Stimulated activated CD4-positive, alpha-beta T cell treated with anti-CD3 and anti-CD28 coated beads, Interleukin-4, amount 100 ng/mL, for 4 hours (primary cell): ENCODE measurements at places on chromosomes 13 and 19.

DNA sequence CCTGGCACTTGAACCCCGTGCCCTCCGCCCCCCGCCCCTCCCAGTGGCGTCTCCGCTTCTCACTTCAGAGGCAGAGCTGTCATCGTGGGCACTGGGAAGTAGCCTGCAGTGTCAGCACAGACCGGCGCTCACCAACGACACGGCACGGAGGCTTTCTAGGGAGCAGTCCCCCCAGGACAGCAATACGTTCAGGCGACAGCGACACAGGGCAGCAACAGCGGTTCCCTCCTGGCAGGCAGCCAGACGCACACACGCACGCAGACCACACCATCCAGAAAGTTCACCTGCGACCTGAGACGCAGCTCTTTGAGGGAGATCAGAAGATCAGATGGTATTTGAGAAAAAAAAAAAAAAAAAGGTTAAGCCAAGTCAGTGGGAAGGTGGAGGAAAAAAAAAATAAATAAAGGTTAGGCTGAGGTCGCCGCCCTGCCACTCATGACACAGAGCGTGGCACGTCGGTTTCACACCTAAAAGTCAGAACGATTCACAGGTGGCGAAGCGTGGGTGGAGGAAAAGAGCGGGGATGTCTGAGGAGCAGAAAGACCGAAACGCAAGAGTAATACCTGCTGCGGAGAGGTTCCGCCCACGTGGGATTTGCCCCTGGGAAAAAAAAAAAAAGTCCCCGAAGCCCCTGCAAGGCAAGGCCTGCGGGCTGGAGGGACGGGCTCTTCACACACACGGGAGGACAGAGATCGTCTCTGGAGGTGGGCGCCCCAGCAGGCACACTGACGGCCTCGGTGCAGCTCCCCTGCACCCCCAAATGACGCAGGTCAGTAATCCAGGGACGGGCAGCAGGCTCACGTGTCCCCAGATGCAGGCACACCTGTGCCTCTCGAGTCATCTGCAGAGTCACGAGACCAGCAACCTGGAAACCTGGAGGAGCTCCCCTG is 94.5 kb downstream of the GNG7 start:
- DNase-seq, result peak; percentile 96

GRCh38 chr19:58571575-58571947 is 1.6 kb downstream of the MZF1 start:
- no peak for DNase-seq

GRCh38 chr13:22127277-22128164 is 456.6 kb downstream of the FGF9 start:
- DNase-seq, result no peak

DNA sequence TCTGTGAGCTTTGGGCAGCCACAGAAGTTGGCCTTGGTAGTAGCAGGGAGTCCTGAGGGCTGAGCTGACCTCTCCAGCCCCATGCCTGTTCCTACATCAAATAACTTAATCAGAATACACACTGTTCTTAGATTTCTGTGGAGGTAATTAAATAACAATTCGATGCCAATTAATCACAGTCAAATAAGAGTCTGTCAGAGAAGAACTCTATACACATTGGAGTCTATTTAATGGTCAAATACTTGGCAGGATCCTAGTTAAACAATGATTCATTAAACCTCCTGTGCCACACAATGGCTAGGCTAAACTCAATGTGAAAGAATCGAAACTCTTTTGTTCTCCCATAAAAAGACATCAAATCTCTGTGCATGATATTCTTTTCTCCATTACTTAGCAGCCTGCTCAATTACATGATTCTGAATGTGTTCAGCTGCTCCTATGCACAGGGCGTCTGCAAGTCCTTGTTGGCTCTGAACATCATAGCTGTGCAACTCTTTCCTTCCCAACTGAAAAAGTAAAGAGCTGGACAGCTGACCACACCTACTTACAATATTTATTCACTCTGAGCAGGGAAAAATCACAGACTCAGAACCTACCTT is 173.1 kb downstream of the ABCC4 start:
- no peak for DNase-seq

DNA sequence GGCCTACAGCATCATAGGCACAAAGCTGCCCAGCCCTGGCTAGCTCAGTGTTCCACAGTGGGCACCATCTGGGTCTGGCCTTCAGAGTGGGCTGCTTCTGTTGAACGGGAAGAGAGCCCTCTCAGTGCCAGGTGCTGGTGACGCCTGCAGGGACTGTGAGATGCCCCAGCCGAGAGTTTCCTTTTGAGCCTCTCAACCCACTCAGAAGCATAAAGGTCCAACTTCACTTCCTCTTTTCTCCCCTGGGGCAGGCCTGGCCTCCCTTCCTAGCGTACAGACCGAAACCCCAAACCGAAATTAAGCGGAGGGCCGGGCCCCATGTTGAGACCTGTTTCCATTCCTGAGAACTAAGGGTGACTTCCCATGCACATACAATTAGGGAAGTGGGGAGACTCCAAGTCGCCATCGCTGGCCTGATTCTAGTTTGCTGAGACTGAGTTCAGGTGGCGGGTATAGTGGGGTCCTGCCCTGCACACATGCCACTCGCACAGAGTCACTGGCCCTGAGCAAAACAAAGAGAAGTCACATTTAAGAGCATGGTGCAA is 6.9 kb downstream of the RAB8A start:
- DNase-seq, result no peak

DNA sequence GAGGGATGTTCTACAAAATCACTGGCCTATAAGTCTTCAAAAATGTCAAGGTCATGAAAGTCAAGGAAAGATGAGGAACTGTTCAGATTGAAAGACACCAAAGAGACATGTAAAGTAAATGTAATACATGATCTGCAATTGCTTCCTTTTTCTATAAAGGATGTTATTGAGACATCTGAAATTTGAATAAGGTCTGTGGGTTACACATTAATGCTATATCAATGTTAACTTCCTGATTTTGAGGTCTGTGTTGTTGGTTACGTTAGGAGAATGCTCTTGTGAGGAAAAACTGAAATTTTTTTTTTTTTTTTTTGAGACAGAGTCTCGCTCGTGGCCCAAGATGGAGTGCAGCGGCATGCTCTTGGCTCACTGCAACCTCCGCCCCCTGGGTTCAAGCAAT is 197.4 kb downstream of the RGCC start:
- DNase-seq, result no peak

- DNase-seq, result no peak
Measured at GRCh38 chr19:46606019-46606418, 4.9 kb downstream of the CALM3 start.

GRCh38 chr13:35014606-35015213 is 72.6 kb downstream of the NBEA start:
- no peak for DNase-seq

- DNase-seq, result no peak
Measured at GRCh38 chr19:4089400-4089908, 22.8 kb upstream of the ZBTB7A start.

DNA sequence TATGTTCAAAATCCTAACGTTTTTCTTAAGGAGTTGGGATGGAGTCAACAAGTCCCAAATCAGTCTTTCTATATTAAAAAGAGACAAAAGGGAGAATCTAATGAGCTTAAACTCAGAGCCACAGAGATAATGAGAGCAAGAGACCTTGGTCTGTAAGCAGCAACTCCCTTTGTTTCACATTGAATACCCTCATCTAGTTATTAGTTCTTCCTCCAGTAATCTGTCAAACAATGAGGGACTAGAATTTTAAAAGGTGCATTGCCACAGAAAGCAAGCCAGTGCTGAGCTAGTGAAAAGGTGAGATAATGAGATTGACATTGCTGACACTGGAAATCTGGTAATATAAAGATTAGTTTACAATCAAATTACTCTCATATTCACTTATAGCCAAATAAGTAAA is 718.6 kb downstream of the DACH1 start:
- DNase-seq, result no peak

DNA sequence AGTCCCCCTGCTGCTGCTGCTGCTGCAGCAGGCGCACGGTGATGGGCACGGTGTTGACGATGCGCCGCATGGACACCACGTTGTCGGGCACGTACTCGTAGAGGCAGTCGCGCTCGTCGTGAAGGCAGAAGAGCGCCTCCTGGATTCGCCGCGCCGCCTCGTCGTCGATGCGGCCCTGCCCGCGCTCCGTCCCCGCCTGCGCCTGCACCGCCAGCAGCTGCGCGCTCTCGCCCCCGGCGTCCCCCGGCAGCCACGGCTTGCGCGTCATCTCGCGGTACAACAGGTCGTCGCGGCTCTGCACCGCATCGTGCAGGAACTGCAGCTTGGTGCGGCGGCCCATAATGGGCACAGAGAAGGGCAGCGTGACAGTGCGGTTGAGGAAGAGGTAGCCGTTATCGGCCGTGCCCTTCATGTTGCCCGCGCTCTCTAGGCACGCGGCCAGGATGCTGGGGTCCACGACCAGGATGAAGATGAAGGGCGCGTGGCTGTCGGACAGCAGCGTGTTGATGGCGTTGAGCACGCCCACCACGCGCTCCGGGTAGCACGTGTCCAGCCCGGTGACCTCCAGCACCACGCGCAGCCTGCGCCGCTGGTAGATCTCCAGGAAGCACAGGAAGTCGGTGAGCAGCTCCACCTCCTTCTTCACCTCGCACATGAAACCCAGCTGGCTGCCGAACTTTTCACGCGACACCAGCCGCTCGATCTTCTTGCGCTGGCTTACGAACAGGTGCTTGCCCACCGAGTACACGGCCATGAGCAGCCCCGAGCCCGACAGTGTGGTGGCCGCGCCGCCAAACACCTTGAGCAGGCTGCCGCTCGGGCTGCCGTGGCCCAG is 8.1 kb downstream of the NKPD1 start:
- DNase-seq, result peak; percentile 34

DNA sequence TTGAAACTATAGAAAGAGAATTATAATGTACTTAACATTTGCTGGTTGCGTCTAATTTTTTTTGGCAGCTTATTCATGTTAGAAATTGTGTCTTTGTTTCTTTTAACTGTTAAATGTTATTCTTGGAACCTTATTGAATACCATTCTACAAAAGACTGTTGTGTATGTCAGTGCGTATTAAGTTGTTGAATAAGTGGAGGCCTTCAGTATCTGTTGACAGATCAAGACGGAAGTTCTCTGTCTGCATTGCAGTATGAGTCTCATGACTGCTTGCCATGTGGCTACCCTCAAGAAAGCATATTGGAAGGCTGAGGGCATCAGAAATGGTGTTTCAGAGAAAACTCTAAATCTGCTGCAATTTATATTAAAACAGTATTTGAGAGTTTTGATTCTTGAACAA is 8.5 kb downstream of the UBA2 start:
- no peak for DNase-seq

DNA sequence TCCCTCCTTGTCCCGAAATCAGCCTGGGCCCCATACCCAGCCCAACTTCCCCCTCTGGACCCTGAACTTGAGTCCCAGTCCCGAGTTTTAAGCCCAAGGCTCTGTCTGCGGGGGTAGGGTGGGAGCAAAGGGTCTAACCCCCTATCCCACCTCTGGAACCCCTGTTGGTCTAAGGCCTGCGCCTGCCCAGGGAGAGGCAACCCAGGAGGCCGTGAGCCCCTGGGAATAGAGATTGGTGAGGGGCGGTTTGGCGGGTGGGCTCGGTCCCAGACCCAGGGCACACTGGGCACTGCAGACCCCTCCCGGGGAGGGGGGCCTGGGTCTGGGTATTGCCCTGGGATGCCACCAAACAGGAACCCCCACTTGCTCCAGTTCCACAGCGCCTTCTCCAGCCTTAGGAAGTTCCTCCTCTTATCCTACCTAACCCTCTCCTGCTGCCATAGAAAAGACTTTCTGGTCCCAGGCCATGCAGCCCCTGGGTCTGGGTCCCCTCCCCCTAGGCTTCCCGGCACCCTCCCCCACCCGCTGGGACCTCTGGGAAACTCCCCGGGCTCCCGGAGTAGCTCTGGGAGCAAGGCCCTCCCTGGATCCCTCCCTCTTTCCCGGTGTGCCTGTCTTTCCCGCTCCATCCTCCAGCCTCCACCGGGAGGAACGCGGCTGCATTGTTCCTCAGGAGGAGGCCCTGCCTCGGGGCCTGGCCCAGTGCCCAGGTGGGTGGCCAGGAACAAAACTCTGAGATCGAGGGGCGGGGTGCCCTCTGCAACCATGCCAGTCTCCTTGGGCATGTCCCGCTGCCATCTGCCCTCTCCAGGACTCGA is 33.6 kb upstream of the NANOS3 start:
- DNase-seq, result no peak

GRCh38 chr19:39995794-39996193 is 1.1 kb upstream of the ZNF546 start:
- DNase-seq, result no peak

- DNase-seq, result no peak
Measured at GRCh38 chr13:99050983-99051488, 73.2 kb upstream of the DOCK9 start.

- no peak for DNase-seq
Measured at GRCh38 chr19:10769533-10770491, 51.9 kb downstream of the DNM2 start.

GRCh38 chr13:30337061-30337610 is 29.8 kb upstream of the KATNAL1 start:
- DNase-seq, result no peak

- no peak for DNase-seq
Measured at GRCh38 chr19:28519952-28520861, 692.7 kb downstream of the UQCRFS1 start.

DNA sequence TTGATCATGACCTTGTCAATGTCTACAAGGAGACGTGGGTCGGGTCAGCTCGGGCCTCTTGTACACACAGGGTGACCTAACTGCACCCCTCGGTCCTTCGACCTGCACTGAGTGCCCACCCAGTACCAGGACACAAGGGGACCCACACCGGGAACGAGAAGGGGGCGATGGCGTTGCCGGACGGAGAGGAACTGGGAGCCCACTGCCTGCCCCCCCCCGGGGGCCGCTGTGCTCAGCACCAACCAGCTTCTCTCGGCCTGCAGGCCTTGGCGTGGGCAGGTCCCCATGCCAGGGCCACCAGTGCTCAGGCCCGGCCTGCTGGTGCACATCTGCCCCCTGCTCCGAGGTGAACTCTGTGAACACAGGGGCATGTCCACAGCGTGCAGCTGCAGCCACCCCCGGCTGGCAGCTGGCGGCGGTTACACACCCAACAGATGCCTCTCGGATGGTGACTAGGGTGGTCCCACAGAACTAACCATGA is 14.1 kb downstream of the CFD start:
- no peak for DNase-seq

DNA sequence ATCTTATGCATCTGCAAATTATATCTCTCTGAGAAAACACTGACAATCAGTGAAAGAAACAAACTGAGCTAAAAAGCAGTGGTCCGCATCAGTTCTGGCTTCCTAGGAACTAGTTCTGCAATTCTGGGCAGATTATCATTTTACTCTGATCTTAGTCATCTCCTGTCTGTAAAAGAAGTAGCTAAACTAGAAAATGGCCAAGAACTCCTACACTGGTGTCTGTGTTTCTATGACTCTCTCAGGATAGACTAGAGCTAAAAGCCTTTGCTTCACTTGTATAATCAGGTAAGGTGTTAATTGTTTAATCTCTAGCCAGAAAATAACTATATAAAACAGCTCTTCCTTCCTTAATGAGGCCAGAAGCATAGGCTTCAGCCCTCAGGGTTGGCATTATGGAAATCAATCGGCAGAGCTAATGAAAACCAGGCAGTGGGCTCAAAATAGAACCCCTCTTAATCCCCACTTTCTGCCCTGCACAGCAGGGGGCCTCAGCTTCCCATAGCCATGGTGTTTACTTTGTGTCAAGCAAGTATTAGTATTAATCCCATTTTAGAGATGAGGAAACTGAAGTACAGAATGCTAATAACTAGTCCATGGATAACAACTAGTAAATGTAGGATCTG is 459.2 kb downstream of the FGF14 start:
- no peak for DNase-seq

GRCh38 chr19:41219924-41220567 is 1.0 kb downstream of the AXL start:
- no peak for DNase-seq

GRCh38 chr13:23963947-23964346 is 66.6 kb upstream of the C1QTNF9B start:
- DNase-seq, result no peak
